ENCODE measurements at places on chromosomes 4 and X.

- no peak for DNase-seq
These were observed 16.7 kb downstream of the ETFDH start for GRCh38 chr4:158688813-158689212.

DNA sequence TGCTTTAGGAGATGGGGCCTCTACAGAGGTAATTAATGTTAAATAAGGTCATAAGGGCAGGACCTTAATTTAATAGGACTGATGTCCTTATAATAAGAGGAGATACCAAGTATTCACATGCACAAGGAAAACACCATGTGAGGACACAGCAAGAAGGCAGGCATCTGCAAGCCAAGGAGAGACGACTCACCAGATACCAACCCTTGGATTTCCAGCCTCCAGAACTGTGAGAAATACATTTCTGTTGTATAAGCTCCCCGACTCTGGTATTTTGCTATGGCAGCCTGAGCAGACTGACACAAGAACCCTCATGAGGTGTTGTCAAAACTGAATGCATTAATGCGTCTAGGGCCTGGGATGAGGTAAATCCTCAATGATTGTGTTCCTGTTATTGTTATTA, 56.2 kb upstream of the MAPK10 start:
- DNase-seq, result no peak

DNA sequence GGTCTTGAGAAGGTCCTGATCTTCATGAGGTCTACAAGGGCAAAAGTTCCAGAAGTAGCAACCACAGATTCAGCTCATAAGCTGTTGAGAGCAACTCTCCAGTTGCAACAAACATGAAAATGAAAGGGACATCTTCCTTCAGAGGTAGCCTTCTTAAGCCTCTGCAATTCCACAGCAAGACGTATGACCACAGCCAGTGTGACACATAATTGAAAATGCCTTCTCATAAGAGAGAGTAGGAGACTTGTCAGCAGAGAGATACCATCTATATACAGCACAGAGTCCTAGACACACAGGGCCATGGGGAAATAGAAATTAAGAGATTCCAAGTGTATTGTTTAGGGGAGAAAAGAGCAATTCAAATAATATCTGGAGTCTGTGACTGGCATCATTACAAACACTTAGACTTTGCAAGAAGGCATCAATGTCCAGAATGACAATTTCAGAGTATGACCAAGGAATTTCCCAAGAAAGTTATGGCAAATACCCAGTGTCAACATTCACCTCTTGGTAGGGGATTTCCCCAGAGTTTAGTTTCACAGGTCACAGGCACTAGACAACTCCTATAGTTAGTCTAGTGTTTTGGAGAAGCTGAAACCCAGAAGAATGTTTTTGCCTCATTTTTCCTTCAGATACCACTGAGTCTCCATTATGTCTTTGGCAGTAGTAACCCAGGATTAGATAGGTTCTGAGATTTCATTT, 340.3 kb downstream of the ZNF674 start:
- no peak for DNase-seq

DNA sequence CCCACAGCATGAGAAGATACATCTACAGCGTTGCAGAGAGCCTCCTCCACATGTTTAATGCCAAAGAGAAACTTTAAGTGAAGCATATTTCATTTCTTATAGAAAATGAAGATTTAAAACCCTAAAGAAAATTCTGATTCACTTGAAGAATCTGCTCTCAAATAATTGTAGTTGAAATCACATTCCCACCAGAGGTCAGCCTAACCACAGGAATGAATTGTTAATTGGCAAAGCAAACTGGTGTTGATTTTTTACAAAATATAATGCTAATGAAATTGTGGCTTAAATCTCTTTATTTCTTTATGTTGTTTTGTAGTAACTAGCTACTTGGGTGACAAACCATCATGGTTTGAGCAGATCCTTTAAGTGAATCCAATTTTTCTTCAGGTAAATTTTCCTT, 31.1 kb upstream of the WDR17 start:
- DNase-seq, result no peak

- no peak for DNase-seq
These were observed 13.6 kb downstream of the UVSSA start for GRCh38 chr4:1360423-1361283.

DNA sequence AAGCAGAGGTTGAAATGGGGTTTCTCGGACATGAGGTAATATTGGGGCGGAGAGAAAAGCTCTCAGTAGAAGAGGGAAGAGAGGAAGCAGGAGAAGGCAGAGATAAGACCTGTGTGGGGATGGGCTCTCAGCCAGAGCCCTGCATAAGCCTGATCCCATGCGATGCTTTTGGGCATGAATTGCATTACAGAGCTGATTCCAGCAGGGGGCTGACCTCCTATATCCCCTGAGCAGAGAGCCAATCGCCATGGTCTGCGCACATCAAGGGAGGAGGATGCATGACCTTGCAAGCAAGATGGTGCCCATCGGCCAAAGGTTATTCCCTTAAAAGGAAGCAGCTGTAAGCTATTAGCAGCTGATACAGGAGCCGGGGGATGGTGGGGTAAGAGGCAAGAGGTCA, 7.6 kb downstream of the ANOS1 start:
- no peak for DNase-seq

- DNase-seq, result no peak
These were observed 682.4 kb upstream of the GRIA3 start for GRCh38 chrX:122501652-122502051.

GRCh38 chr4:121632636-121633035, 64.1 kb downstream of the ANXA5 start:
- no peak for DNase-seq

GRCh38 chr4:7772711-7773385, 166.8 kb downstream of the AFAP1 start:
- DNase-seq, result no peak

DNA sequence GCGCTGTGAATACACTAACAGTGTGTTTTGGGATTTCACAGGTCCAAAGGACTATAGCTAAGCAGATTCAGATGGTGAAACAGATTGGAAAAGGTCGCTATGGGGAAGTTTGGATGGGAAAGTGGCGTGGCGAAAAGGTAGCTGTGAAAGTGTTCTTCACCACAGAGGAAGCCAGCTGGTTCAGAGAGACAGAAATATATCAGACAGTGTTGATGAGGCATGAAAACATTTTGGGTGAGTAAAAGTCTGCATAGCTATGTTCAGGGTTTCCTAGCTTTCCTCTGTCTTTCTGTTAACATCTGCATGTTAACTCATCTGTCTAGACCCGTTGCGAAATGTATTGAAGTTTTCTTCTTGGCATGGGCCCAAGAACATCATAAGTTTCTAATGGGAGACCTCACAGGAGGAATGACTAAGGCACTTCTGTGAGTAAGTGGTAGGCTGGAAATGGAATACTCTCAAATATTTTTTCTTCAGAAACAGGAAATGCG, 372.1 kb downstream of the BMPR1B start:
- DNase-seq, result no peak

DNA sequence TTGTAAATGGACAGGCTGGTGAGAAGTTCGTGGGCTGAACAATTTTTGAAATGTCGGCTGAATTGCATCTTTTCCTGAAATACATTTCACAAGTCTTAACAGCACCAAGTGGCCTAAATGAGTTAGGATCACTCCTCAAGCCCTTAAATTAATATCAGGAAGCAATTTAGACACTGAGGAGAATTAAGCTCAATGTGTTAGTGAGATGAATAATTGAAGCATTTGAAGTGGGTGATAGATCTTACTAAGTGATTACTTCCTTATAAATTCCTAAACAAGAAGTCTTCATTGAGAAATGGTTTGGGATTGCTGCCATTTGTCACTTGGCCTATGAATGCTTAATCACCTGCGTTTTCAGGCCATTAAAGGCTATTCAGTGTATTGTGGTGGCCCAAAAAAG, 116.8 kb downstream of the NAA11 start:
- no peak for DNase-seq
